ENCODE measurements at places on chromosomes 4 and X.

GRCh38 chr4:37244583-37245390 is at the start of gene NWD2:
TSS of gene NWD2 (plus strand) at chr4:37244743. CDS start at chr4:37245068, 325 bp downstream.
- peak; percentile 5 for DNase-seq

GRCh38 chr4:9758641-9759317 is 22.7 kb upstream of the DRD5 start:
- DNase-seq: no peak

- no peak for DNase-seq
These were observed 110.0 kb downstream of the CBR4 start for GRCh38 chr4:168900080-168900479.

DNA sequence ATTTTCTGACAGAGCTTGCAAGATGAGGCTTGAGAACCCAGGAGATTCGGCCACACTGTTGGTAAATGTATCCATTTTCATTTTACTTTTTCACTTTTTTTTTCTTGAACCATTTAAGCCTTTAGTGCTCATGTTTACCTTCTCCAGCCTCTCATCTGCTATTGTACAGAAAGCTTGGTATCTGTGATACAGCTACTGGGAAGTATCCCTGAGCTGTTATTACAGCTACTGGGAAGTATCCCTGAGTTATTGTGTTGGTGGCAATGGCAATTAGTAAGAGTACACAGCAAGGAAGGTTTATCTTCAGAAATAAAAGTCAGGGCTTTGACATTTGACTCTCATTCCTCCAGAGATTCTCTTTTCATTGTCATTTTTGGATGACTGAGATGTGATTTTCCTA is 11.8 kb downstream of the CTSO start:
- no peak for DNase-seq

DNA sequence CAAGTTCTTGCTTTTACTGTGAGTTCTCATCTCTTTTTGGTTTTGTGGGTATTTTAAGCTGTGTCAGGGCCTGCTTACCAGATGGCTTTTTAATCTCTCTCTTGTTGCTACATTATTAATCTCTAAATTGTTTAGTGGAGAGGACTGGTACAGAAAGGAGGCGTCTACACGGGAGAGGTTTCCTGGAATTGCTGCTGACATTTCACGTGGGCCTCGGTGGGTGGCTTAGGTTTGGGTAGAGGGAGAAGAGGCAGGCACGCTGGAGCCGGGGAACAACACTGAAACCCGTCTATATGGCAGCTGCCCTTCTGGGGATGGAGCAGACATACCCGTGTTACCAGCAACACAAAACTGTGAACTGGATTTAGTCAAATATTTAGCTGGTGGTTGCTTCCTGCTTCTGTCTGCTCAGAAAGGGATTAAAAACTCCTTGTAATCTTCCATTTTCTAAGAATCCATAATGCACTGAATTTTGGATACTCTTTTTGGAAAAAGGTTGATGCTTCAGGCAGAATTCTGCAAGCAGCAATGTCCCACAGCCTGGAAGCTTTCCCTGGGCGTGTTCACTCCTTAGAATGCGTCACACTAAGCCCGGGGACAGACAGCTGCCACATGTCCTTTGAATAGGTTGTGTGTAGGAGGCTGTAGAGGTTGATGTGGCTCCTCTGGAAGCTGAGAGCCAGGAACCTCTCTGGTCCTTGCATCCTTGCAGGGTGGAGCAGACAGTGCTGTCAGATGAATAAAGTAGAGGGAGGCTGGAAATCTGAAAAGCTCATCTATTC is 199.8 kb upstream of the GATB start:
- no peak for DNase-seq

DNA sequence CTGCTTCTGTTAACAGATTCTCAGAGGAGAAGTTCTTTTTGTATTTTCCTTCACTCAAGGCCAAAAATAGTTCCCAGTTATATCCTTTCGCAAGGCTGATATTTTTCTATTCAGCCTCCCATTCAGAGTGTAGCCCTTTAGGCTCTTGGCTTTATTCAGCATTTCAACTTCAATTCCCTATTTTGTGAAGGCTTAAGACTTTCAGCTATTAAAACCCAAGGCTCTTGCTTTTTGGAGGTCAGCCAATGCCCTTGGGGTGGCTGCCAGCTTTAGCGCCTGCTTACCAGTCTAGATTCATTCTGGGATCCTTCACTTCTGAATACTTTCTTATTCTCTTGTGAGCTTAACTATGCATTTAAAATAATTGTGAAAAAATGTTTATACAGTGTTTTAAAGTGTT is 57.3 kb upstream of the ADGRA3 start:
- peak; percentile 25 for DNase-seq

Data from dermis blood vessel endothelial cell (primary cell).